Fibroblast of pulmonary artery (primary cell): ENCODE measurements at places on chromosomes 7 and 10.
A peak's percentile ranks its signal among the peaks of the same experiment; 100 is the strongest.

GRCh38 chr7:90485734-90486316 is 16.4 kb downstream of the PTTG1IP2 start:
- DNase-seq: no peak

GRCh38 chr10:102642736-102643335 is 1.4 kb upstream of the TRIM8 start:
- peak; percentile 81 for DNase-seq

DNA sequence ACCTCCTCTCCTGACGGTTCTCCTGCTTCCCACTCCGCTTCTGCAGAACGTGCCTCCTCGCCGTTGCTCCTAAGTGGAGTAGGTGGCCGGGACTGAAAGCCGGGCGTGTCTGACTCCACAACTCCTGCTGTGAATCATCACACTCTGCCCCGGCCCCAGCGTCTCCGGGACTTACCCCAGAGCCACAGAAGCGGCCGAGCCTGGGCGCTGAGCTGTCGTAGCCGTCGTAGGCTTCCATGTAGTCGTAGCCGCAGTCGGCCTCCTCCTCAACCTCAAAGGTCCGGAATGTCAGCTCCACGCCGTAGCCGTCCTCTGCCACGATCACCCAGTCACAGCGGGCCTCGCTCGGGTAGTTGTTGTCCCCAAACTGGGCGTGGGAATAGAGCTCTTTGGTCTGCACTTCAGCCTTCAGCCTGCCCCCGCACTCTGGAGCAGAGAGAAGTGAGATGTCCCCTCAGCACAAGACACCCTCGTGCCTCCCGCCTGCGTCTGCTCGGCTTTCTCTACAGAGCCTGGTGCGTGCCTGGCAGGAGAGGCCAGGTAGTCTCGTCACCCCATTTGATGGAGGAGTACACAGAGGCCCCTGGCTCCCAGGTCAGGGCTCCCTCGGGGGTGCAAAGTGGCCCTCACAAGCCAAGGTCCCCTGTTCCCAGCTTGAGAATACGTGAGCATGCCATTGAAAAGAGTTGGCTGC is 11.2 kb upstream of the OPALIN start:
- DNase-seq: no peak

DNA sequence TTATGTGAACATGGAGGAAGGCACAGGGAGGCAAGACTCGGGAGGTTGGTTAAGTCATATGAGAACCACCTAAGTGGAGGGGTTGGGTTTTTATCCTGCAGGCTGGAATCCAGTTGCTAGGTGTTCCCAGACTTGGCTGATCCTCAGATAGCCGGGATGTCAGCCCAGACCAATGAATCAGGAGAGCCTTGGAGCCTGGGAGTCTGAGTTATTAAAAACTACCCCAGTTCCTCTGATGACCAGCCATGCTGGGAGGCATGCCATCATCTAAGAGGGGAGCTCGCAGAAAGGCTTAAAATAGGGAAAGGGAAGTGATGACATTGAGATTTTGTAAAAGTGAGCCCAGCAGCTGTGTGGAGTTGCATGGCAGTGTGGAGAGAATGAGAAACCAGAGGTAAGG is 238.1 kb downstream of the ZNF248 start:
- no peak for DNase-seq

- DNase-seq: no peak
Observed at GRCh38 chr7:23043441-23043840, 29.5 kb upstream of the HYCC1 start.

- peak; percentile 92 for DNase-seq
Observed at GRCh38 chr7:108824840-108825580, 255.3 kb downstream of the DNAJB9 start.

GRCh38 chr7:83681200-83681778 is 32.4 kb upstream of the SEMA3E start:
- DNase-seq: no peak

DNA sequence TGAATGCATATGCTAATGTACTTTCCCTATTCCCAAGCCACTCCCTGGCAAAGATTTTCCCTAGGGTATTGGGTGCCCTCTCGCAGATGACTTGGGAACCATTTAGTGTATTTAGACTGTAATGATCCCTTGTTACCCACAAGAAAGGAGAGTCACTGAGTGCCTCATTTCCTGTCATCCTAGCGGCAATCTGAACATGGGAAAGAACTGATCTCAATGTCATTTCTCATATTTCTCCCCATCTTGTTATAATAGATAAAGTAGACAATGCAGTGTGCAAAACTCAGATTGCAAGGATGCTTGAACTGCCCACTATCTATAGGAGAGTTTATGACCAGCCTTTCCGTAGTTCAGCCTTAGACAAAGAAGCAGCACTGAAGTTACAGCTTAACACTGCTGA is 123.3 kb downstream of the MICU1 start:
- no peak for DNase-seq
